ENCODE measurements at places on chromosomes 5 and 9. TPM values are rescaled to one million over a fixed set of nuclear protein-coding genes. Genes with fewer than 3 reads are reported as not detected.
A peak's percentile ranks its signal among the peaks of the same experiment; 100 is the strongest.

GRCh38 chr9:93052791-93053540 is 5.5 kb upstream of the SUSD3 start:
- H3K4me1 ChIP-seq, result peaks cover 9% of the 10 kb centered on the region
- DNase-seq, result no peak
- H3K36me3 ChIP-seq, result no peaks in the 10 kb centered on the region
- H3K4me3 ChIP-seq, result no peak overlapping the region

GRCh38 chr9:92658176-92658575 is 11.8 kb downstream of the IPPK start:
- H3K36me3 ChIP-seq, result peaks cover 33% of the 10 kb centered on the region
- H3K27ac ChIP-seq, result no peak overlapping the region
- no peak for DNase-seq
- H3K4me1 ChIP-seq, result peaks cover 3% of the 10 kb centered on the region
- no peaks in the 10 kb centered on the region for H3K27me3 ChIP-seq

GRCh38 chr9:122946461-122947005 is 5.7 kb downstream of the RABGAP1 start:
- peaks cover 20% of the 10 kb centered on the region for H3K4me1 ChIP-seq
- no peak for DNase-seq
- no peaks in the 10 kb centered on the region for H3K36me3 ChIP-seq
- H3K27ac ChIP-seq, result no peak overlapping the region
- no peak overlapping the region for H3K4me3 ChIP-seq
- H3K27me3 ChIP-seq, result no peaks in the 10 kb centered on the region

DNA sequence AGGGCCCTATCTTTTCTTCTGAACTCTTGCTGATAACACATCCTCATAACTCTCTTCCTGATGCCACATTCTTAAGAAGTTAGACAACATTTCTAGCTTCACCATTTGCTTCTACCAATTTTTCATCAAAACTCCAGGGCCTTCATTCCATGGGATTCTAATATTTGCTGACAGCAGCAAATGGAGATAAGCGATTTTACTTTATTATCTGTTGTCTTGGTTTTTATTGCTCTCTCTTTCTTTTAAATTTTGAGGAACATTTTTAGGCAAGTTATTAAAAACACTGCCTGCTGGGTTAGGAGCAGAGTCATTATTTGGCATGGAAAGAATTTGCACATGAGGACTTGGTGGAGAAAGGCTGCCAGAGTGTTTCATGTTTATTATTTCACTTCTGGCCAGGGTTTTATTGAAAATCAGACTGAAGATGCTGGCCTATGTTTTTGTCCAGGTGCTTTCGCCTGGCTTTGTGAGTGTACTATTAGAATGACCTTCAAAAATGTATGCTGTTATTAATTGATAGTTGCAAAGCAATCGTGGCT is 27.7 kb downstream of the NSG2 start:
- H3K36me3 ChIP-seq, result no peaks in the 10 kb centered on the region
- H3K4me1 ChIP-seq, result no peaks in the 10 kb centered on the region

GRCh38 chr5:178309271-178310013 is 76.8 kb upstream of the PHYKPL start:
- H3K27ac ChIP-seq, result no peak overlapping the region
- no peak overlapping the region for H3K4me3 ChIP-seq
- H3K27me3 ChIP-seq, result no peaks in the 10 kb centered on the region

DNA sequence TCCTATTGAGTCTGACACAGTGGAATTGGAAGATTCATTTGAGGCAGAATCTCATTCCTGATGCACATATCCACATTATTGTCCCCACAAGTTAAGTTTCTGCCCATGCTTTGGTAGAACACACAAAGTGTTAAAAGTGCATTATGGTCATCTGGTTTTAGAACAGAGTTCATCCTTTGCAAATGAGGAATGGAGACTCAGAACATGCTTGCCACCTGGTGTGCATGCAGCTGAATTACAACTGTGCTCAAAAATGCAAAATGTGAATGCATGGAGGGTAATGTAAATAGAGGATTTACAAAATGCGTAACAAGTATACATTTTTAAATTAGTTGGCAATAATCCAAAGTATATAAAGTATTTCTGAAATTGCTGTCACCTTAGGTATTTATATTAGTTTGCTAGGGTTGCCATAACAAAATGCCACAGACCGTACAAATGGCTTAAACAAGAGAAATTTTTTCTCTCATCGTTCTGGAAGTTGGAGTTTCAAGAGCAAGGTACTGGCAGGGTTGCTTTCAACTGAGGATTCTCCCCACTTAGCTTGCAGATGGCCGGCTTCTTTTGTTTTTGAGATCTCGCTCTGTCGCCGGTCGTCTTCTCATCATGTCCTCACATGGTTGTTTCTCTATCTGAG is 671.1 kb downstream of the TAF11L14 start:
- H3K36me3 ChIP-seq, result no peaks in the 10 kb centered on the region
- no peaks in the 10 kb centered on the region for H3K27me3 ChIP-seq
- no peak overlapping the region for H3K27ac ChIP-seq
- no peaks in the 10 kb centered on the region for H3K4me1 ChIP-seq
- no peak overlapping the region for H3K4me3 ChIP-seq

DNA sequence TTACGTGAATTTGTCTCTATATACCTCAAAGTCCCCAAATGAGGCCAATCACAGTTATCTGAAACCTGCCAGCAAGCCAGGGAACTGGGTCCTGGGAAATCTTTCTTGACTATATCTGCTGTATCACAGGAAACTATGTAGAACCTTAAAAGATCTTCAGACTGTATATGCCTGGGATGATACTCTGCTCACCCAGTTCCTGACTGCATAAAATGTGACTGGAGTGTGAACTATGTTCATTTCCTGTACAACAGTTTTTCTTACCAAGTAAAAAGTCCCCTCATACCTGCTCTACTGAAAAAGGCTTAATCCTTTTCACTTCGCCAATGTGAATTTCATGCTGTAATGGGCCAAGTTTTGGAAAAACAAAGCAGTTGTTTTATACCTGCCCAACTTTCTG is 162.9 kb downstream of the ELAVL2 start:
- DNase-seq, result no peak
- H3K4me3 ChIP-seq, result no peak overlapping the region
- H3K27ac ChIP-seq, result no peak overlapping the region
- no peaks in the 10 kb centered on the region for H3K4me1 ChIP-seq
- H3K27me3 ChIP-seq, result no peaks in the 10 kb centered on the region

- H3K27ac ChIP-seq, result no peak overlapping the region
- H3K27me3 ChIP-seq, result no peaks in the 10 kb centered on the region
- no peak overlapping the region for H3K4me3 ChIP-seq
- DNase-seq, result no peak
- no peaks in the 10 kb centered on the region for H3K4me1 ChIP-seq
Measured at GRCh38 chr5:137802282-137803210, 48.4 kb upstream of the HNRNPA0 start.

- DNase-seq, result no peak
- H3K4me3 ChIP-seq, result no peak overlapping the region
- no peaks in the 10 kb centered on the region for H3K4me1 ChIP-seq
Measured at GRCh38 chr5:128765448-128766061, 199.7 kb upstream of the SLC27A6 start.

- H3K36me3 ChIP-seq, result peaks cover 24% of the 10 kb centered on the region
- peaks cover 44% of the 10 kb centered on the region for H3K4me1 ChIP-seq
- no peak for DNase-seq
- H3K4me3 ChIP-seq, result peak overlapping the region; percentile 95
- no peaks in the 10 kb centered on the region for H3K27me3 ChIP-seq
Measured at GRCh38 chr9:99222416-99223270, 561 bp downstream of the SEC61B start.

GRCh38 chr5:113693701-113694100 is 180.2 kb downstream of the YTHDC2 start:
- H3K36me3 ChIP-seq, result no peaks in the 10 kb centered on the region
- H3K27me3 ChIP-seq, result peaks cover 14% of the 10 kb centered on the region
- H3K27ac ChIP-seq, result no peak overlapping the region
- no peaks in the 10 kb centered on the region for H3K4me1 ChIP-seq
- no peak overlapping the region for H3K4me3 ChIP-seq

GRCh38 chr9:136305804-136306203 is 1.9 kb upstream of the CCDC187 start:
- H3K4me1 ChIP-seq, result peaks cover 4% of the 10 kb centered on the region
- H3K27ac ChIP-seq, result no peak overlapping the region
- no peaks in the 10 kb centered on the region for H3K36me3 ChIP-seq
- no peak overlapping the region for H3K4me3 ChIP-seq
- peaks cover 2% of the 10 kb centered on the region for H3K27me3 ChIP-seq

- H3K27me3 ChIP-seq, result no peaks in the 10 kb centered on the region
- no peaks in the 10 kb centered on the region for H3K36me3 ChIP-seq
- no peak overlapping the region for H3K27ac ChIP-seq
Measured at GRCh38 chr9:85167146-85167545, 497.6 kb downstream of the NTRK2 start.

- no peak for DNase-seq
- H3K27ac ChIP-seq, result no peak overlapping the region
- no peak overlapping the region for H3K4me3 ChIP-seq
- no peaks in the 10 kb centered on the region for H3K27me3 ChIP-seq
- no peaks in the 10 kb centered on the region for H3K36me3 ChIP-seq
- H3K4me1 ChIP-seq, result no peaks in the 10 kb centered on the region
Measured at GRCh38 chr5:153798830-153799229, 239.9 kb downstream of the FAM114A2 start.

- H3K27me3 ChIP-seq, result peaks cover 6% of the 10 kb centered on the region
- H3K36me3 ChIP-seq, result no peaks in the 10 kb centered on the region
- H3K27ac ChIP-seq, result no peak overlapping the region
- no peak overlapping the region for H3K4me3 ChIP-seq
Measured at GRCh38 chr5:158869092-158869491, 230.6 kb downstream of the EBF1 start.

GRCh38 chr9:91809581-91810285 is 140.3 kb downstream of the ROR2 start:
- no peaks in the 10 kb centered on the region for H3K4me1 ChIP-seq
- no peaks in the 10 kb centered on the region for H3K36me3 ChIP-seq
- H3K4me3 ChIP-seq, result no peak overlapping the region
- no peak for DNase-seq
- no peak overlapping the region for H3K27ac ChIP-seq

DNA sequence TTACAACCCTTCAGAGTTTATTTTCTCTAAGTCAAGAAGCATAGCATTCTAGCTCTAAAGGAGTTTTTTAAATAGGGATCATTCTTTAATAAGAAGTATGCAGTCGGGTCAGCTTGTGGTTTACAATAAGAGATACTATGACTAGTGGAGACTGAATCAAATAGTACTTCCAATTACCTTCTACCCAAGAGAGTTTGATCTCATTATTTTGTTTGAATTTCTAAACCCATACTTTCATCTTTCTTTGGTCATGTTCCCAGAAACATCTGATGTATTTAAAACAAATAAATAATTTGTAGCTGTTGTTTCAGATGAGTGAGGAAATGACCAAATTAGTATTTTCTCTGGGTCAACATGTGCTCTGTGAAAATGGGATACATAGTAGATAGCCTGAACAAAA is 160.2 kb upstream of the CDH6 start:
- H3K4me3 ChIP-seq, result no peak overlapping the region
- H3K36me3 ChIP-seq, result no peaks in the 10 kb centered on the region
- no peak overlapping the region for H3K27ac ChIP-seq
- no peaks in the 10 kb centered on the region for H3K27me3 ChIP-seq
- H3K4me1 ChIP-seq, result no peaks in the 10 kb centered on the region

DNA sequence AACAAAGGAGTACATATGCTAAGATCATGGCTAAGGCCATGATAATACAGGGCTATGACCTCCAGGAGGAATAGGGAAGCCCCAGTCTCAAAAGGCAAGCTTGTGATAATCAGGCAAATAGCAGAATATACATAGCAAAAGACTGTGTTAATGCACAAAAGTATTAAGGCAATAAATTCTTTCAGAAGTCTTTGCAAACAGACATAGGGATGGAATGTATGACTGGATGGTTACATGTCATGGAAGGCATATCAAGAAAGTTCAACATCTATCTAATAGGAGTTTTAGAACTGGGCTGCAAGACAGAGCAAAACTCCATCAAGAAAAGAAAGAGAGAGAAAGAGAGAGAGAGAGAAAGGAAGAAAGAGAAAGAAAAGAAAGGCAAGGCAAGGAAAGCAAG is 264.5 kb upstream of the CDH6 start:
- no peaks in the 10 kb centered on the region for H3K27me3 ChIP-seq
- H3K4me3 ChIP-seq, result no peak overlapping the region
- H3K36me3 ChIP-seq, result no peaks in the 10 kb centered on the region
- no peak overlapping the region for H3K27ac ChIP-seq
- no peaks in the 10 kb centered on the region for H3K4me1 ChIP-seq

DNA sequence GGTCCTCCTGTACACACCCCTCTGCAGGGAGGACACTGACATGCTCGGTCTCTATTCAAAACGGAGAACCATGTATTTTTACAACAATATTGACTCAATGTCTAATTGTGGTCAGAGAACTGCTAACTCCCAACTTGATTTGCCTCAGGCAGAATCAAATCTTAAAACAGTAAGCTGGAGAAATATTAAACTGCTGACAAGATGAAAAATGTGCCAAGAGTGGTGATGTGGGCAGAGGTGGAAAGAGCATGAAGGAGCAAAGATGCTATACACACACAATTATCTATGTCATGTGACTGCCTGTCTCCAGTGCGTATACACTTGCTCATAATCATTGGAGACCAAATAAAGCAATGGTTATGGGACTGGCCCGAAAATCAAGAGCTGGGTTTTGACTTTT is 556.1 kb upstream of the ZNF608 start:
- H3K27me3 ChIP-seq, result no peaks in the 10 kb centered on the region
- H3K27ac ChIP-seq, result no peak overlapping the region
- no peaks in the 10 kb centered on the region for H3K36me3 ChIP-seq
- DNase-seq, result no peak
- no peaks in the 10 kb centered on the region for H3K4me1 ChIP-seq

- peak overlapping the region; percentile 80 for H3K27ac ChIP-seq
- peak overlapping the region; percentile 49 for H3K4me3 ChIP-seq
- DNase-seq, result peak; percentile 93
- no peaks in the 10 kb centered on the region for H3K27me3 ChIP-seq
- peaks cover 3% of the 10 kb centered on the region for H3K36me3 ChIP-seq
Measured at GRCh38 chr9:113578882-113579282, 115.4 kb downstream of the RGS3 start.

- H3K27me3 ChIP-seq, result no peaks in the 10 kb centered on the region
- no peak overlapping the region for H3K27ac ChIP-seq
- no peaks in the 10 kb centered on the region for H3K4me1 ChIP-seq
- no peaks in the 10 kb centered on the region for H3K36me3 ChIP-seq
- H3K4me3 ChIP-seq, result no peak overlapping the region
- DNase-seq, result no peak
Measured at GRCh38 chr9:135582966-135583687, 21.6 kb downstream of the PAEP start.

The SPINK6 gene
- total RNA-seq, result not detected

The TSSK1B gene
- total RNA-seq, result not detected

The GLRA1 gene
- total RNA-seq, result not detected

The GRM6 gene
- not detected for total RNA-seq

The C5orf52 gene
- not detected for total RNA-seq

The ANKRD33B gene
- 6.6 TPM for total RNA-seq

The PCDHGB7 gene
- total RNA-seq, result not detected
